ENCODE measurements at places on chromosomes 6 and 20. TPM values are rescaled to one million over a fixed set of nuclear protein-coding genes. Genes with fewer than 3 reads are reported as not detected.

GRCh38 chr6:20029979-20030378 lies 182.3 kb downstream of the MBOAT1 start:
- DNase-seq, result no peak
- no peak overlapping the region for H3K4me3 ChIP-seq
- no peak overlapping the region for H3K27ac ChIP-seq
- no peaks in the 10 kb centered on the region for H3K4me1 ChIP-seq
- H3K27me3 ChIP-seq, result no peaks in the 10 kb centered on the region

GRCh38 chr6:55953335-55953734 lies 77.9 kb upstream of the BMP5 start:
- H3K36me3 ChIP-seq, result no peaks in the 10 kb centered on the region
- no peak overlapping the region for H3K4me3 ChIP-seq
- no peak overlapping the region for H3K27ac ChIP-seq
- no peaks in the 10 kb centered on the region for H3K27me3 ChIP-seq

DNA sequence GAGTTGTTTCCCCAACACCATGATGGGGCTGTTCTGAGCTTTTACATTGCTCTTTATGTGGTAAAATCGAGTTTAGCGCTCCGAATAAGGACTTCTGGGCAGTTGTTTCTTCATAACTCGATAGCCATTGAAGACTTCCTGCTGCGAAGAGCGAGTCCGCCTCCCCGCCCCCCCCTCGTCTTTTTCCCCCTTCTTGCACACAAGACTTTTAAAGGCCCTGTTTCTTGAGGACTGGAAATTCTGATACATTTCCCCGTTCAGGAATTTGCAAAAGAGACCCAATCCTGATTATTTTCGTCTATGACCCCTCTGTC lies 1.5 kb upstream of the CITED2 start:
- H3K4me3 ChIP-seq, result peak overlapping the region; percentile 96
- peak overlapping the region; percentile 91 for H3K27ac ChIP-seq
- DNase-seq, result no peak
- H3K4me1 ChIP-seq, result peaks cover 62% of the 10 kb centered on the region

DNA sequence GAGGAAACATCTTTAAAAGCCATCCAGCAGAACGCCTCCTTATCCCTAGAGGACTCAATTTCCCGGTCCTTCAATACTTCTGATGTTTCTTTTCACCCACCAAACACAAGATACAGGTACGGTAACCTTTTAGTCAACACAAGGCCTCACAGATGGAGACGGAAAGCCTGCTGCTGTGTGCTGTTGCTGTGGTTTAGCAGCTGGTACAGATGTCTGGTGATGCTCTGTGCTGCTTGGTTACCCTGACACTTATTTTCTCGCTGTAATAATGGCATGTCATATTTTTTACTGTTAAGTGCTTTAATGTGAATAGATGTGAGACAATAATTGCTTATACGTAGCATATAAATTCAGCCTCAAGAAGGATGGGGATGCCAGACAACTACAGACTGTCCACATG lies 25.3 kb downstream of the GMDS start:
- H3K27ac ChIP-seq, result no peak overlapping the region
- H3K36me3 ChIP-seq, result no peaks in the 10 kb centered on the region
- H3K4me1 ChIP-seq, result peaks cover 12% of the 10 kb centered on the region
- no peak for DNase-seq
- H3K4me3 ChIP-seq, result no peak overlapping the region

The KIF16B gene
- 8.4 TPM for total RNA-seq

Data from Karpas-422 (cell line).